CD8-positive, alpha-beta memory T cell (primary cell): ENCODE measurements at places on chromosomes 4 and X.

- no peak for DNase-seq
These were observed 466 bp upstream of the SLC39A8 start for GRCh38 chr4:102345795-102346100.

DNA sequence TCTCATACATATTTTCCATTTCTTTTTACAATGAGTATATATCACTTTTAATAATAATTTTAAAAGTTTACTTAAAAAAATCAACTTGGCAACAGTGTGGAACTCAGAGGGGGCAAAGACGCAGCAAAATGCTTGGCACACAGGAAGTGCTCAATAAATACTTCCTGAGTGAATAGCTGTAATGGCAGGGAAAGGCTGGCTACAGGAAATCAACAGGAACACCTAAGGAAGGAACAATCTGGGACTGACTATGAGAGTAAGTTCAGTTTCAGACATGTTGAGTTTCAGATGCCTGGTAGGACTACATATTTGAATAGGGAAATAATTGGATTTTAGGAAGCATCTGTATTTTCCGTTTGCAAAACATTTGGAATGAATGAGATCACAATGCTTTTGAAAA lies 137.6 kb downstream of the SCLT1 start:
- DNase-seq, result no peak

GRCh38 chr4:6208416-6208815 lies 8.1 kb upstream of the JAKMIP1 start:
- no peak for DNase-seq

DNA sequence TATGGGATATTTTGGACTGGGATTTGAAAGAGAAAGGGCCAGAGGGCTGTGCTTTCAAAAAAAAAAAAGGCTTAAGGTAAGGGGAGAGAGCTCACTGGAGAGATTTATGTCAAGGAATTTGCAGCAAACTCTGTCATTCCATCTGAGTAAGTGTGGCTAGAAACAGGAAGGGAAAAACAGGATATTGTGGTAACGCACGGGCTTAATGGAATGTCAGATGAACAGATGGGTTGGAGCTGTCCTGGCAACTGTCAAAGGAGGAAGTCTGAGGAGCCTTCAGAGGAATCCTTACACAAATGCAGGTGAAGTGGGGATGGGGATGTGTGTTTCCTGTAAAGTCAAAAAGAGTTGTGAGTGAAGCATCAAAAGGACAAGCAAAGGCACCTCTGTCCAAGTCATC lies 15.1 kb upstream of the NKX3-2 start:
- no peak for DNase-seq

- no peak for DNase-seq
These were observed 25.5 kb upstream of the MYOZ2 start for GRCh38 chr4:119110121-119110520.

GRCh38 chr4:40216622-40217366 lies 20.0 kb downstream of the RHOH start:
- DNase-seq, result no peak

GRCh38 chrX:17680732-17681413 lies 56.4 kb upstream of the SCML1 start:
- no peak for DNase-seq

DNA sequence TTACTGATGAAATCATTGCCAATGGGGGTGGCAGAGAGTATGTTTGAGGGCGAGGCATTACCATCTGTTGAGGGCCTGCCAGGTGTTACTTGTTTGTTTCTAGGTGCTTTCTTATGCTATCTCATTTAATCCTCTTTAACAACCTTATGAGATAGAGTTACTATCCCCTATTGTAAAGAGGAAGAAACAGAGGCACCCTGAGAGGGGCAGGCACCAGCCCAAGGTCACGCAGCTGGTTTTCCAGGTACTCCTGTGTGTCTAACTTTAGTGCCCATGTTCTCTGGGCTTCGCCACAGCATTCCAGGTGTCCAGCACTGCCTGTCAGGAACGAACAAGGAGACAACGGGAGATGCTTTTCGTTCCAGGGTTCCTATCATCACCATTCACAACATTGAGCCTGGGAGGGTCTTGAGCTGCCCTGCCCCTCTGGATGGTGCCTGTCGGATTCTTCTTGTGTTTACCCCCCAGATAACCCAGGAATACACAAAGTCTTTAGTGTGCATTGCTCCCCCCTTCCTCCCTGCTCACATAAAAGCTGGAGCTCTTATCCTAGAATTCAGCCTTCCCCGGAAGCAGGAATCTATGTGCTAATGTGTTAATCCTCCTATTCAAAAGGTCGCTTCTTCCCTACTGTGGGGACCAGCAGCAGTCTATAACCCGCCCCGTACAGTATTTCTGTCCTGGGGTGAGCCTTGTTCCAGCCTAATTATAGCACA lies 24.9 kb upstream of the GPC4 start:
- DNase-seq, result no peak

GRCh38 chr4:7206385-7206784 lies 14.0 kb downstream of the SORCS2 start:
- no peak for DNase-seq

GRCh38 chr4:25663781-25664180 lies 8.1 kb downstream of the SLC34A2 start:
- DNase-seq, result no peak

DNA sequence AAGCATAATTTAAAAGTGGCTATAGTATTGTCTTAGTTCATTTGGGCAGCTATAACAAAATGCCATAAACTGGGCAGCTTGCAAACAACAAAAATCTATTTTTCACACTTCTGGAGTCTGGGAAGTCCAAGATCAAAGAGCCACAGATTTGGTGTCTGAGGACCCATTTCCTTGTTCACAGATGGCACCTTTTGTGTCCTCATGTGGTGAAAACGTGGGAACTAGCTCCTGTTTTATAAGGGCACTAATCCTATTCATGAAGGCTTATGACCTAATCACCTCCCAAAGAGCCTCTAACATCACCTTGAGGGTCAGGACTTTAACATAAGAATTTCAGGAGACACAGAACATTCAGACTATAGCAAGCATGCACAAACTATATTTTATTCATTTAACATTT lies 126.5 kb upstream of the WDFY3 start:
- no peak for DNase-seq

- DNase-seq, result no peak
These were observed 66.1 kb downstream of the DNAAF6 start for GRCh38 chrX:107272431-107272921.

DNA sequence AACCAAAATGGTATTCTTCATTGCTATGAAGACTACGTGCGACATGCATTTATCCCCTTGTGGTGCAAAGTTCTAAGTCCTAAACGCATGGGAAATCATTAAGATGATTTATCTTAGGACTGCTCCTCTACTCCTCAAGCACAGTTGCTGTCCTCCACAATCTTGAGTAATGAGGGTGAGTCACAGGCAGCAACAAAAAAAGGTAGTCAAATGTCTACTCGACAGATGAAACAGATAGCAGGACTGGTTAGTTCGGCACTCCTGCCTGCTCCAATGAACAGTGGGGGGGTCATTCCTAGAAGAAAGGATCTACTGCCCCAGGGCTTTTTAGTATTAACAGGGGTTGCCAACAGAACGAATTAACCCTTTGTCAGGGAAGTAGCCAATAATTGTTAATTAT lies 233.7 kb upstream of the FGF13 start:
- DNase-seq, result no peak
